Omental fat pad (tissue), 4 donors: ENCODE measurements at places on chromosomes 4 and X.

DNA sequence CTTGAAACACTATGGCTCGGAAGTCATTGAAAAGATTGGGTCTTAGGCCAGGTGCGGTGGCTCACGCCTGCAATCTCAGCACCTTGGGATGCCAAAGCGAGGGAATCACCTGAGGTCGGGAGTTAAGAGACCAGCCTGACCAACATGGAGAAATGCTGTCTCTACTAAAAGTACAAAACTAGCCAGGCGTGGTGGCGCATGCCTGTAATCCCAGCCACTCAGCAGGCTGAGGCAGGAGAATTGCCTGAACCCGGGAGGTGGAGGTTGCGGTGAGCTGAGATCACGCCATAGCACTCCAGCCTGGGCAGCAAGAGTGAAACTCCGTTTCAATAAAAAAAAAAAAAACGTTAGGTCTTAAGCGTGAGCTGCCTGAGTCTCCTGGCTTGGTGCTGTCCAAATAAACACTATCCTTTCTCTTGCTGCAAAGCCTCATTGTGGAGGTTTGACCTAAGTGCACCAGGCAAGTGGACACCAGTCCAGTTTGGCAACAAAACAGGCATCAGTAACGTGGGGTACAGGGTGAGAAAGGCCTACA, 185.9 kb downstream of the DHRSX start:
- DNase-seq = no peak

- DNase-seq = no peak
Observed at GRCh38 chr4:23060776-23061175, 368.0 kb downstream of the GBA3 start.

DNA sequence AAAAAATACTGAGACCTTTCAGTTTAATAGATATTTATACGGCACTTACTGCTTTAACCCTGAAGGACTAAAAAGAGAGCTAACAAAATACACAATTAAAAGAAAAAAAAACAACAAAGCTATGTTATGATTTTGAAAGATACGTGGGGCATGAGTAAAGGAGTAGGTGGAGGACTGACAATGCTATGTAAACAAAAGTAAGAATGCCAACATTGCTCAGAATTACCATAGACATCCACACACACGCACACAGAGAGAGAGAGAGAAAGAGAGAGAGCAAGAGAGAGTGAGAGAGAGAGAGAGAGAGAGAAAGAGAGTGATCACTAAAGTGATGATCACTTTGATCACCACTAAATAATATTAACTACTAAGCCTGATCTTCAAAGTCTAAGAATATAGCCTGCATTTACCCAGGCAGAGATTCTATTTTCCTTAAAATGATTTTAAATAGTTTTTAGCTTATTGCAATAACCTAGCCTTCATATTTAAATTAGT, 313.9 kb upstream of the SPANXN4 start:
- no peak for DNase-seq

DNA sequence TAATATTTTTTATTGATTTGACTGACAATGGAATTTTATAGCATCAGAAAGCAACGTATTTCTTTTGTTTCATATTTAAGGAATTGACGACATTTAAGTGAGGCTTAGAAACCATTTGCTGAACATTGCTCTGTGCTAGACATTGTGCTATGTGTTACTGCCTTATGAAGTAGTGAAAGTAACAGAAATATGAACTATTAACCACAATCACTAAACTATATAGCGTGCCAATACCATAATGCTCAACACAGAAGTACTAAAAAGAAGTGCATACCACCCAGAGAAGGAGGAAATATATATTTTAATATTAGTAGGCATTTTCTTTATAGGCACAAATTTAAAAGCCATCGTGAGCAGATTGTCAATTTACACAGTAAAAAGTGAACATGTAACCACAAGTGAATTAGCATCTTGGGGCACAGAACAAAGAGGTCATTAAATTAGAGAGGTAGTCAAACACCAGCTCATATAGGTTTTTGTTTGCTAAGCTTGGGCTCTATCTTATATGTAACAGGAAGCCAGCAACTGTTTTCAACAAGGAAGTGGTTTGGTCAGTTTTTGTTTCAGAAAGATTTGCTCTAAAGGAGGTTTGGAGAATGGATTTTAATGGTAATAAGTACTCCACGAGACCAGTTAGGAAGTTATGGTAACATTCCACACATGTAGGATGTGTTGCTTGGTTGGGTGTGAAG, 270.7 kb downstream of the GRXCR1 start:
- DNase-seq = no peak

DNA sequence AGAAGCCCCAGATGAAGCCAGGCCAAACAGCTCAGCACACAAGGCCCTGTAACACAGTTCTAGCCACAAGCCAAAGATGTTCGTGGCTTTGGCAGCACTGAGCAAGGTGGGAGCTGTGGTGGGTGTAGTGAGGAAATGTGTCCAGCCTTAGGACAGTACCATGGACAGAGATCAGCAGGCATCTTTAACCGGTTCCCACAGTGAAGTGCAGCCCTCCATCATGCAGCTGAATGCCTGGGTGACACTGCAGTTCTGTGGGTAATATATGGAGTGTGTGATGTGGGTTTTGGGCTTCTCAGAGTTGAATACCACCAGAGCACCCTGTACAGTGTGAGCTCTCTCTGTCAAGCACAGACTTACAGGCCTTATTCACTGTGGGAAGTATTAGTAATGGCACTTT, 6.0 kb upstream of the NEXMIF start:
- no peak for DNase-seq

DNA sequence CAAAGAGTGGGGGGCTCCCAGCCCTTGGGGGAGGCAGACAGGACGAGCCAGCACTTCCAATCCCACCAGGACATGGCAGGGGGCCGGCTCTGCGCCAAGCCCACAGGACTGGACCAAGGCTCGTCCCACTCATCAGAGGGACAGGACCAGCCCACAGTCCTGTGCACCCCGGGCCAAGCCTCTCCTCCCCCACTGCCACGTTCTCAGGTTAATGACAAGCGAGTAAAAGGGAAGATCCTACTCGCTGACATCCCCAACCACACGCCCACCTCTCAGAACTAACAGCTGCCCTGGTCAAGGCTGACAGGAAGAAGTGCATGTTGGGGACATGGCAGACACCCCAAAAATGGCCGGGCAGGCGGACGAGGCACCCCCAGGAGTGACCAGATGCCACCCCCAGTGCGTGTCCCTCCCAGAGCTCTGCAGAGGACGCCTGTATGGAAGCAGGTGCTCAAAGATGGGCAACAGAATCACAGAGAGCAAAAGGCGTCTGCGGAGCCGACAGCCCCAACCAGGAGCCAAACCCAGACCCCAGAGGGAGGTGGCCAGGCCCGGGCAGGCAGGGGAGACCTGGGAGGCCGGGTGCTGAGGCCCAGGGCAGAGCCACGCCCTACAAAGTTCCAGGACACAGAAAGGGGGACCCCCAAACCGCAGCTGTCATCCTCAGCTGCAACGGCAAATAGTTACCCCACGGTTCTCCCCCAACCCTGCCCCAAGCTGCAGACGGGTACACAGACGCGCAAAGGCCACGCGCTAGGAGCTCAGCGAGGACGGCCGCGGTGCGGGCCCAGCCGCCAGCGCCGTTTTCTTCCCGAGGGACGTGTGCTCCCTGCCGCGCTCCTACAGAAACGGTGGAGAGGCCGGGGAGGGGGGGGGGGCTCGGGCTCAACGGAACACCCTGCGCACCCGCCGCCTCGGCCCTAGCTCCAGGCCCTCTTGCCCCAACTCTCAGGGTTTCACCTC, 1.7 kb downstream of the CTBP1 start:
- no peak for DNase-seq

GRCh38 chrX:30530606-30531005, 47.0 kb downstream of the TASL start:
- DNase-seq = no peak

DNA sequence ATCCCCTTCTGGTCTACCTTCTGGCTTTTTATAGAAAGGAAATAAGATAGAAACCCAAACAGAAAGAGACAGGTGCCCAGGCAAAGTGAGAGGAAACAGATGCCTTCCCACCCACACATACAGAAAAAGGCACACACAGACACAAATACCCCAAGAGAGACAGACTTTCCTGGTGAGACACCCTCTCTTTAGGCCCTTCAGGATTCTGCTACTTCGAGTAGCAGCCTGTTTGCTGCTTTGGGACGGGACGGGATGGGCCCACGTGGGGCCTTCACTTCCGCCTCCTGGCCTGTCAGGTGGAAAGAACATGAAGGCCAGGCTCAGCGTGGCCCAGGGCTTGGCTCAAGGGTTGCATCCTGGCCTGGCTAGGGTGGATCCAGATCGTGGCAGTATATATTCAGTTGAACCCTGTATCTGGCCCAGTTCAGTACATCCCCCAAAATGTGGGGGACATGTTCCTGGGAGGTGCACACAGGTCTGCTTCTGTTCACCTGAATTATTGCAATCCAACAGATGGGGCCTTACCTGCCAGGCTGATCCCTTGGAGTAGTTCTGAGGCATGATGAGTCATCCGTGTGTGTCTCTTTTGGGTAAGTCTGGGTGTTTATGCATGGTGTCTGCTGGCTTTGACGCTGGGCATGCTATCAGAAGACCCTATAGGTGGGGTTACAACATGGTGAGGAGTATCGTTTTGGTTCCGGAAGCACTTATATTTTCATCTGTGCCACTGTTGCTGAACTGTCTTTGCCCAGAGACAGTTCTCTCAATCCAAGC, 2.4 kb downstream of the ZNF275 start:
- DNase-seq = no peak

DNA sequence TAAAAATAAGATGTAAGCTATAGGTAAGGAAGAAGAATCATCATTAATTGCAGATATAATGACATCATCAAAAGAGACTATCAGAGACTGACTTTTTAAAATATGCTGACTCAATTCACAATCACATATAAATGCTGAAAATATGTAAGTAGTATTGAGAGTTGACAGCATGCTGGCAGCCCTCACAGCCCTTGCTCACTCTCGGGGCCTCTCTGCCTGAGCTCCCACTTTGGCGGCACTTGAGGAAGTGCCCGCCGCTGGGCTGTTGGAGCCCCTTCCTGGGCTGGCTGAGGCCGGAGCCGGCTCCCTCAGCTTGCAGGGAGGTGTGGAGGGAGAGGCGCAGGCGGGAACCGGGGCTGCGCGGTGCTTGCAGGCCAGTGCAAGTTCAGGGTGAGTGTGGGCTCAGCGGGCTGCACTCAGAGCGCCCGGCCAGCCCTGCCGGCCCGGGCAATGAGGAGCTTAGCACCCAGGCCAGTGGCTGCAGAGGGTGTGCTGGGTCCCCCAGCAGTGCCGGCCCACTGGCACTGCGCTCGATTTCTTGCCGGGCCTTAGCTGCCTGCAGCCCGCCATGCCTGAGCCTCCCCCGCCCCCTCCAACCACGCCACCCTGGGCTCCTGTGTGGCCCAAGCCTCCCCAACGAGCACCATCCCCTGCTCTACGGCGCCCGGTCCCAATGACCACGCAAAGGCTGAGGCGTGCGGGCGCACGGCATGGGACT, 68.9 kb downstream of the RAB28 start:
- no peak for DNase-seq

DNA sequence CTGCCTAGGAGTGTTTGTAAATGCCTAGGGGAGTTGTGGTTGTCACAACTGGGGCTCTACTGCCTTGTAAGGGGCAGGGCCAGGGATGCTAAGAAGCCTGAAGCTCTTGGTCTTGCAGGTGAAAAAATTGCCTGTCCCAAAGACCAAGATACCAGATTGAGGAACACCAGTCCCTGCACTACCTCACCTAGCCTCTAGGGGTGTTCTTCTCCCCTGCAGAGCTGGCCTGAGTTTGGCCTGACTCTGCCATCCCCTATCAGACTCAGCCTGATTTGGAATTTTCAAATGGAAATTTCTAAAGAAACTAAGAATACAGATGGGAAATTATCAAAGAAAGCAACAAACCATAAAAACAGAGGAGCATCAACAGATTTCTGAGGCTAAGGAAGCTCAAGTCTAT, 90.4 kb downstream of the ZC4H2 start:
- no peak for DNase-seq

DNA sequence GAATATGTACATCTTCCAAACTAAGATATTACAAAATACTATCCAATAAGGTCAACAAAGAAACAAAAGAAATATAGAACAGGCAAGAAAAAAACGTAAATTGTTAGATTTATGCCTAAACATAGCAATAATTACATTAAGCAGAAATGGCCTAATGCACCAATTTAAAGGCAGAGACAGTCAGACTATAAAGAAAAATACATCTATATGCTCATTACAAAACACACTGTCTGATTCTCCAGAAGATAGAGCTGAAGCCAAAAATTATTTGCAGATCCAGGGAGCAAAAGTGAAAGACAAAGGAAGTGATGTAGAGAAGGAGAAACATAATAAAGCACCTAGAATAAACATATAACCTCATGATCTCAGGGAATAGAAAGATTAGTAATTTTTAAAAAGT, 246.9 kb downstream of the PAPSS1 start:
- no peak for DNase-seq

GRCh38 chr4:142045996-142046395, 409.6 kb downstream of the IL15 start:
- no peak for DNase-seq
